ENCODE measurements at places on chromosomes 7 and 10. TPM values are rescaled to one million over a fixed set of nuclear protein-coding genes. Genes with fewer than 3 reads are reported as not detected.
A peak's percentile ranks its signal among the peaks of the same experiment; 100 is the strongest.

GRCh38 chr7:84042110-84042539 lies 152.5 kb downstream of the SEMA3A start:
- DNase-seq = no peak

GRCh38 chr7:114540291-114540690 lies 125.7 kb downstream of the FOXP2 start:
- DNase-seq = no peak

- no peak for DNase-seq
Measured at GRCh38 chr10:121662945-121663917, 65.0 kb upstream of the FGFR2 start.

GRCh38 chr7:101542527-101543241 lies 86.4 kb downstream of the MYL10 start:
- DNase-seq = peak; percentile 74

- no peak for DNase-seq
Measured at GRCh38 chr7:85070967-85071628, 115.8 kb downstream of the SEMA3D start.

- no peak for DNase-seq
Measured at GRCh38 chr7:70060298-70061068, 462.2 kb downstream of the AUTS2 start.

- no peak for DNase-seq
Measured at GRCh38 chr10:89652806-89653370, 7.8 kb upstream of the PANK1 start.

DNA sequence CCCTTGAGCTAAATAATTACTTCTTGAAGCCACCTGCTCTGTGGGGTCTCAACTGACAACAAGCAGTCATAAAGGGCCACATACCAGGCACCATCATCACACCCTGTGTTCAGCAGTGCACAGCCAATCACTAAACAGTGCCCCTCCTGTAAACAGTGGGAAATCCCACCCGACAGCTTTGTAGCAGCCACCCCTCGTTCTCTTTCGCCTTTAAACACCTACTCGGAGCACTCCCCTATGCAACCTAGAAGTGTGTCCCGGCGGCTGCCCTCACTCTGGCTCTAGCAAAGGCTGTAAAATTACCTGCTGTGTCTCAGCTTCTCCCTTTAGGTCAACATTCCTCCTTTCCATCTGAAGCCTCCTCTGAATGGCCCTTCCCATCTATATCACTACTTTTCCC lies 111.9 kb downstream of the TCERG1L start:
- DNase-seq = no peak

- DNase-seq = no peak
Measured at GRCh38 chr7:142711746-142712616, 37.3 kb upstream of the PRSS1 start.

DNA sequence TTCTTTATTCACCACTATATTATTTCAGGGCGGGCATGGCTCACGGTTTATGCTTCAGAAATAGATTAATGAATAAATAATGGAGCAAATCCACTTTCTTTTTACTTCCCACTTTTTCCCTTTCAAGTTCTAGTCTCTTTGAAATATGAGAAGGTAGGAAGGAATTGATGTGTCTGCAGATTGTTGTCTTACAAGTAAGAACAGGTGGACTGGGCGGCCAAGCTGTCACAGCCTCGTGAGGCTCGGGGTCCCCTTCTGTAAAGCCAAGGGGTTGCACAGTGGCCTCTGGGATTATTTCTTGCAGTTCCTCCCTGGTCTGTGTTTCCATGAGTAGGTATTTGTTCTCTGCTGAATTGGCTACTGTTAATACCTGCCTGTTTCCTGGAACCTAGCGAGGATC lies 11.2 kb downstream of the VWA2 start:
- DNase-seq = no peak

DNA sequence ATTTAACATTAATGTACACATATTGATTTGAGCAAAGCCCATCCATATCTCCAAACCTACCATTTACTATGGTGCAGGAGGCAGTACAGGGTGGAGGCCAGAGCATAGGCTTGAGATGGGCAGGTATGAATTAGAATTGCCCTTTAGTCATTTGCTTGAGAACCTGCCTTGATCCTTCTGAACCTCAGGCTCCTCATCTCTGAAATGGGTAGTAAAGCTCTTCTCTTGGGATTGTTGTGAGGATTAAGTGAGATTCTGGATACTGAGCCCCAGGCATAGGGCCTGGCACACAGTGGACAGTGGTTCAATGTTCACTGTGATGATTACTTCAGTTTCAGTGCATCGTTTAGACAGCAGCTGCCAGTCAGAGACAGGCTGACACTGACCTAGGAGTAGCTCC lies 5.0 kb upstream of the ATXN7L1 start:
- DNase-seq = no peak

CUBN gene
- 0.25 TPM for total RNA-seq

IL6 gene
- not detected for total RNA-seq

PALD1 gene
- total RNA-seq = 1.1 TPM

RBM20 gene
- total RNA-seq = 0.33 TPM

ERVW-1 gene
- not detected for total RNA-seq

CLCN1 gene
- not detected for total RNA-seq

OPN1SW gene
- total RNA-seq = not detected

EN2 gene
- total RNA-seq = not detected
